ENCODE measurements at places on chromosomes 4 and X. TPM values are rescaled to one million over a fixed set of nuclear protein-coding genes. Genes with fewer than 3 reads are reported as not detected.

GRCh38 chr4:91222014-91222413 lies 1081.8 kb upstream of the GRID2 start:
- no peak for DNase-seq

DNA sequence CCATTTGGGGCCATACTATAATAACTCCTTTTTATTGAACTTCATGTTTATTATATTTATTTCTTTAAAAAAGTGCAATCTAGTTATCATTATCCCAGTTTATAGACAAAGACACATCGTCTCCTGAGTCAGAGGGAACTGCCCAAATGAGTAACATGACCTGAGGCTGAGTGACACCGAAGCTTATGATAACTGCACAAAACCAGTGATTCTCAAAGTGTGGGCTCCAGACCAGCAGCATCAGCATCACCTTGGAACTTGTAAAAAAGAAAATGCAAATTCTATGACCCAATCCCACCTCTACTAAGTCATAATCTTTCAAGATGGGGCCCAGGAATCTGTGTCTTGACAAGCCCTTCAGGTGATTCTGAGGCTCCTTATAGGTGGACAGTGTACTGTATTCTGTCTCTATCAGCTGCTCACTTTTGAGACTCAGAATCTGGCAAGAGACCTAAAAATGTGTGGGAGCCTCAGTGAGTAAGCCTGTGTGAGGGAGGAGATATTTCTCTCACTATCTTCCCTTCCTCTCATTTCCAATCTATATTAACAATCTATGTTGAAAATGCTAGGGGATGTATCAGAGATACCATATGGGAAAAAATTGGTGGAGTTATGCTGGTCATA lies 147.0 kb downstream of the PACRGL start:
- DNase-seq = no peak

DNA sequence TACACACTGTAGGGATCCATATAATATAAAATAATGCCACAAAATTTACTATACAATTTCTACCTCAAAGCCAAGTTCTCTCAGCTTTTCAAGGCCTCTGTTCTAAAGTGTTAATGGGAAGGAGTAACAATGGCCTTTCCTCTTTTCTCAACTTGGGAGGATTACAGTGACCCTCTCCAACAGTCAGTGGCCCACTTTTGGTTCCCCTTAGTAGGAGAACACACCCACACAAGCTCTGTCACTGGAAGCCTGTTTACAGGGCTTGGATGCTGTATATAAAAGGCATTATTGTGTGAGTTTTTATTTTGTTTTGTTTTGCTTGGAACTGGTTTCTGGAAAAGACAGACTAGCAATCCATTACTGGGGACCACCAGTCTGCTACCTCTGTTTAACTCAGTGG lies 1.8 kb downstream of the ARHGEF6 start:
- no peak for DNase-seq

The NAP1L2 gene
- 8.9 TPM for total RNA-seq

- peak; percentile 98 for DNase-seq
Measured at GRCh38 chr4:39638354-39639239, at the start of gene SMIM14. Gene SMIM14, minus strand, starts transcription at chr4:39638865. Its CDS starts 33,720 bp downstream, at chr4:39605145.

GRCh38 chr4:177901786-177902185 lies 459.5 kb upstream of the AGA start:
- no peak for DNase-seq

DNA sequence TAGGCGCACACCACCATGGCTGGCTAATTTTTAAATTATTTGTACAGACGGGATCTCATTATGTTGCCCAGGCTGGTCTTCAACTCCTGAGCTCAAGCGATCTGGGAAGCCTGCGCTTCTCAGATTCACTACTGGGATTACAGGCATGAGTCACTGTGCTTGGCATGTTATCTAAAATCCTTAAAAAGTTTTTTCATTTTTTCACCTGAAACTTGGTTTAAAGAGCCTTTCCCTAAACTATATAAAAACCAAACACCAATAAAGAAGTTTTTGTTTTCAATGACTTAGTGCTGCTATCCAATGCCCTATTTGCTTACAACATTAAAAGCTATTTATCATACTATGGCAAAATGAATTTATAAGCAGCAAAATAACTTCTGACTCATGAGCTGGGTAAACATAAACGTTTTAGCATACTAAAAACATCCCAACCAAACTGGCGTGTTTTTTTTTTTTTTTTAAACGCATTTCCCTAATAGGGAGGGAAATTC lies 127.8 kb downstream of the UBE2K start:
- DNase-seq = no peak

The SASH3 gene
- 8.4 TPM for total RNA-seq

Data from ureter (tissue), 1 donor.